ENCODE measurements at places on chromosomes 4 and X.

- DNase-seq = no peak
Observed at GRCh38 chr4:100728861-100729260, 211.0 kb upstream of the EMCN start.

- DNase-seq = no peak
Observed at GRCh38 chr4:147765121-147765529, 33.2 kb downstream of the ARHGAP10 start.

- DNase-seq = no peak
Observed at GRCh38 chrX:43560247-43560946, 95.7 kb upstream of the MAOA start.

DNA sequence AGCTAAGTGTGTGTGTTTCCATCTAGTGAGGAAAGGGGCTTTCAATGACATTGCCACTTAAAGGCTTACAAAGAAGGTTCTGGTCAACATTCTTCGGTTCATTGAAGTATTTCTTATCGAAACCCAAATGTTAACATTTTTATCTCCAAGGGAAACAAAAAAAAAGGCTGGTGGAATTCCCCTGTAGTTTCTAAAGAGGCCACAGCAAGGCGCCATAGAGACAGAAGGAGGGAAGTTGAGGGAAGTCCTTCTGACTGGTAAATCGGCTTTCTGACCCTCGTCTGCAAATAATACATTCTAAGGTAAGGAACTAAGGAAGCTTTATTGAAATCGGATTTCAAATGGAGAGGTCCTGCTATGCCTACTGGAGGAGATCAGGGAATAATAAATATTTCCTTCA, 1.7 kb upstream of the ZFP42 start:
- DNase-seq = peak; percentile 32

DNA sequence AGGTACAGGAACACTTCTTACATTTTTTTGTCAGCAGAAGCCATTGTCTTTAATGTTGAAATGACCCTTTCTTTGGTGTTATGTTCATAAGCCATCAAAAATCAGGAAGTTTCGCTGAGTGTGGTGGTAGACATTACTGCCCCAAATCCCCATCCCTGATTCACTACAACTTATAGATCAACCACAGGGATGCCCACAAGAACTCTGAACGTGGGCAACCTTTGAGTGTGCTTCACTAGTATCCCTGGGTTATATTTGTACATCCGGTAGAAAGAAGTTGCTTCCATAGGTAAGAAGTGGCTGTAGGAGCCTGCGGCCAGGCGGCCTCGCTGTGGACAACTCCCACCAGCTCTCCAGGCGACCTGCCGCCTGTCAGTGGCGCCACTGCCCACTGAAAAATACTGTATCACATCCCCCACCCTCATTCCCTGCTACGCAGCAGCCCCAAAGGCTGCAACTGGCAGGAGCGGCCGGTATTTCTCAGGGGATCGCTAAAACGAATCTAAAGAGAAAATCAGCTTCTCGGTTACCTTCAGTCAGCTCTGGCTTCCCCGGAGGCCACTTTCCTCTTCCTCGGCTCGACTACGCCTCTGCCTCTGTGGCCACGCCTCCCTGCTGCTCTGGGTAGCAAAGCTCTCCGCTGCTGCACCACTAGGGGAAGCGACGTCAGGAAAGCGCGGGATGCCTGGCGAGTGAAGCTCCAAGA, 13.9 kb upstream of the ETDC start:
- no peak for DNase-seq

DNA sequence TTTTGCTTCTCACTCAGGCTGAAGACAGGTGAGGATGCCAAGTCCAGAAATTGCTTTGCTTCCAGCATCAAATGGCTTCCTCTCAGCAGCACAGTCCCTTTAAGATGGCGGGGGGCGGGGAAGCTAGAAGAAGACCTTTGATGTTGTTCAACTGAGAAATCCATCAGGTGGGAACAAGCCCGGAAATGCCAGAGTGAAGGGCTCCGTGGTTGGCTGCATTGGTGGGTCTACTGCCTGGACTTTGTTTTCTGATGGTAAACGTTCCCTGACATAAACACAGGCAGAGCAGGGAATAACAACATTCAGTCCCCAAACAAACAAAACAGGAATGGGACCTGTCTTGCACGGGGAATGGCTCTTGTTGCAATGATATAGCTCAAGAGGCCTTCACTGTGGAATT, 37.3 kb downstream of the APLN start:
- no peak for DNase-seq

- DNase-seq = no peak
Observed at GRCh38 chr4:153794006-153794405, 5.1 kb upstream of the SFRP2 start.

DNA sequence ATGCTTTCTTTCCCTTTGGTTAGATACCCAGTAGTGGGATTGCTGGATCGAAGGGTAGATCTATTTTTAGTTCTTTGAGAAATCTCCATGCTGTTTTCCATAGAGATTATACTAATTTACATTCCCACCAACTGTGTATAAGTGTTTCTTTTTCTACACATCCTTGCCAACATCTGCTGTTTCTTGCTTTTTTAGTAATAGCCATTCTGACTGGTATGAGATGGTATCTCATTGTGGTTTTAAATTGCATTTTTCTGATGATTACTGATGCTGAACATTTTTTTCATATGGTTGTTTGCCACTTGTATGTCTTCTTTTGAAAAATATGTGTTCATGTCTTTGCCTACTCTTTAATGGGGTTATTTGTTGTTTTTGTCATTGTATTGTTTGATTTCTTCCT, 6.6 kb upstream of the AGA start:
- DNase-seq = no peak

DNA sequence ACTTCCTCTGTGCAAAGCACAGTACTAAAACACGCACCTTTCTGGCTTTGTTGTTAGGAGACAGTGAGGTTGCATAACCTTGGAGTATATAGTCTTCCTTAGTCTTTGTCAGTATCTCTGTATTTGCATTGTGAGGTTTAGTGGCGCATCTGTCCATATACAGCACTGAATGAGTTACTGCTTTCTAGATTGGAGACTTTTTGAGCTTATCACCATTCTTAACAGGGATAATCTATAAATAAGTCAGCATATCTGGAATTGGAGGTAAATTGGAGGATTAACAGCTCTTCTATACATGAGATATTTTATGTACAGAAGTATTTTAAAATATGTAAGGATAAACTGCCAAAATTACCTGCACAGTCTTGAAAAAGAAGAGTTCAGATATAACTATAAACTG, 4.3 kb downstream of the FHDC1 start:
- no peak for DNase-seq
